ENCODE measurements at places on chromosomes 7 and 10.

DNA sequence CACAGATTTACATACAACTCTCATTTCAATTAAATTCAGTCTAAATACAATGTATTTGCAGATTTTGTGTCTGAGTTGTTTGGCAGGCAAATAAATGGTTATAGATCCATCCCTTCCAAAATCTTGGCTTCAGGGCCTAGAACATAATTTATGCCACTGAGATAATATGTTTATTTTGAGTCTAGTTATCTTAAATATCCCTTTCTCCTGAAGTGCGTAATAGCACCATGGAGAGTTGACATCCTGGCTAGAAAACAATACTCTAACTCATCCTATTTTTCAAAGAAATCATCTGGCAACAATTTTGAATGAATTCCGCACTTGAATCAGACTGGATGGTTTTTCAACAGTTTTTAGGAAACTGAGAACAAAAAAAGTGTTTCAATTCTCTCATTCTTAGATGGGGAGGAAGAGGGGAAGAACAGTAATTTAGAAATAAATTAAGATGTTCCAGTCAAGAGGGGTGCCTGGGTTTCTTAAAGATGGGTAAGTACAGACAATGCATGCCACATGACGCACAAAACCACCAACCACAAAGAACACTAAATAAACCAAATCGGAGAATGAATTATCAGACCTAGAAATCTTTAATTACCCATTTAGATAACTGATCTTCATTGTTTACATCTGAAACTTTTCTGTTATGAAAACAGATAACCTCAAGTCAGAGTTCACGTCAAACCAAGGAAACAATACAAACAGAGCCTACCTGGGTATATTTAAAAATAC is 228.7 kb upstream of the PTN start:
- H3K4me3 ChIP-seq: no peak overlapping the region
- no peak for DNase-seq
- no peaks in the 10 kb centered on the region for H3K27me3 ChIP-seq
- H3K36me3 ChIP-seq: no peaks in the 10 kb centered on the region
- peaks cover 7% of the 10 kb centered on the region for H3K4me1 ChIP-seq

DNA sequence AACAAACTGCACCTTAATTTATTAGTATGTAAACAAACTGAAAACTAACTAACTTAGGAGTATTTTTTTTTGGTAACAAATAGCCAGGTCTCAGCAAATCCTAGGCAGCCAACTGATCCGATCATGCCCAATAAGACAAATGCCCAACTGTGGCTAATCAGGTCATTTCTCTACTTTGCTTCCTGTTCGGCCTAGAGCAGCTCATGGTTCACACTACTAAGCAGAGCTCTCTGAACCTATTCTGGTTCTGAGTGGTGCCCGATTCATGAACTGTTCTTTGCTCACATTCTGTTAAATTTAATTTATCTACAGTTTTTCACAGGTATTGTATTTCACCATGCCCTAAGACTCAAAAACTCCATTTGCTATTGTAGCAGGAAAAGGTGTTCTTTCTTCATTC is 55.1 kb downstream of the CCDC3 start:
- no peaks in the 10 kb centered on the region for H3K36me3 ChIP-seq
- peaks cover 3% of the 10 kb centered on the region for H3K4me1 ChIP-seq
- DNase-seq: no peak
- H3K27me3 ChIP-seq: no peaks in the 10 kb centered on the region

- no peaks in the 10 kb centered on the region for H3K27me3 ChIP-seq
- no peaks in the 10 kb centered on the region for H3K4me1 ChIP-seq
Measured at GRCh38 chr7:158301207-158301606, 286.4 kb downstream of the PTPRN2 start.

GRCh38 chr10:6102128-6102527 is 13.3 kb downstream of the RBM17 start:
- H3K4me1 ChIP-seq: no peaks in the 10 kb centered on the region
- no peaks in the 10 kb centered on the region for H3K27me3 ChIP-seq
- no peak overlapping the region for H3K27ac ChIP-seq
- no peak for DNase-seq
- H3K36me3 ChIP-seq: peaks cover 22% of the 10 kb centered on the region

DNA sequence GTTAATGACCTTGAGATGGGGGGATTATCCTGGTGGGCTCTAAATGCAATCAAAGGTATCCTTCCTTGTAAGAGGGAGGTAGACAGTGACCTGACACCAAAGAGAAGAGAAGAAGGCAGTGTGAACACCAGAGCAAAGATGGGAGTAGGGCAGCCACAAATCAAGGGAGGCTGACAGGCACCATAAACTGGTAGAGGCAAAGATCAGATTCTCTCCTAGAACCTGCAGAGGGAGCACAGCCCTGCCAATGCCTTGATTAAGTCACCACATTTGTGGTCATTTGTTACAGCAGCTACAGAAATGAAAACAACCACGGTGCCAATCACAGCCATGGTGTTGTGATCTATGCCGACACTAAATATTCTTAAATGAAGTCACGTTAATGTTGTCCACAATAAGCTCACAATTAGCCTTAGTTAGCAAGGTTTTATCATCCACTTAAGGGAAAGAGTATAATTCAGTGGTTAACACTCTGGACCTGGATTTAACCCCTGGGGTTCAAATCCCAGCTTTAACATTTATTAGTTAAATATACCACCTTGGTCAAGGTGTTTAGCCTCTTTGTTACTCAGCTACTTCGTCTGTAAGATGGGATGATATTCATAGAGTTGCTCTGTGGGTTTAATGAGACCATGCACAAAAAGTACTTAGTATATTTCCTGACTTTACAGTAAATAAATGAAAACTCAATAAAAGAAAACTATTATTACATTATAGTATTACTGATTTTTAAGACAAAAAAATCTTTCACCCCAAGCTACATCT is 70.8 kb downstream of the SGMS1 start:
- H3K4me1 ChIP-seq: peaks cover 23% of the 10 kb centered on the region
- no peaks in the 10 kb centered on the region for H3K27me3 ChIP-seq
- H3K36me3 ChIP-seq: 0 out of 2 replicates have a peak, but pooled peaks cover 1% of the 10 kb centered on the region
- no peak overlapping the region for H3K4me3 ChIP-seq
- peak; percentile 36 for DNase-seq

- no peaks in the 10 kb centered on the region for H3K4me1 ChIP-seq
- H3K27ac ChIP-seq: no peak overlapping the region
- peak; percentile 17 for DNase-seq
- no peaks in the 10 kb centered on the region for H3K27me3 ChIP-seq
Measured at GRCh38 chr10:101444058-101444898, 90.3 kb downstream of the BTRC start.

DNA sequence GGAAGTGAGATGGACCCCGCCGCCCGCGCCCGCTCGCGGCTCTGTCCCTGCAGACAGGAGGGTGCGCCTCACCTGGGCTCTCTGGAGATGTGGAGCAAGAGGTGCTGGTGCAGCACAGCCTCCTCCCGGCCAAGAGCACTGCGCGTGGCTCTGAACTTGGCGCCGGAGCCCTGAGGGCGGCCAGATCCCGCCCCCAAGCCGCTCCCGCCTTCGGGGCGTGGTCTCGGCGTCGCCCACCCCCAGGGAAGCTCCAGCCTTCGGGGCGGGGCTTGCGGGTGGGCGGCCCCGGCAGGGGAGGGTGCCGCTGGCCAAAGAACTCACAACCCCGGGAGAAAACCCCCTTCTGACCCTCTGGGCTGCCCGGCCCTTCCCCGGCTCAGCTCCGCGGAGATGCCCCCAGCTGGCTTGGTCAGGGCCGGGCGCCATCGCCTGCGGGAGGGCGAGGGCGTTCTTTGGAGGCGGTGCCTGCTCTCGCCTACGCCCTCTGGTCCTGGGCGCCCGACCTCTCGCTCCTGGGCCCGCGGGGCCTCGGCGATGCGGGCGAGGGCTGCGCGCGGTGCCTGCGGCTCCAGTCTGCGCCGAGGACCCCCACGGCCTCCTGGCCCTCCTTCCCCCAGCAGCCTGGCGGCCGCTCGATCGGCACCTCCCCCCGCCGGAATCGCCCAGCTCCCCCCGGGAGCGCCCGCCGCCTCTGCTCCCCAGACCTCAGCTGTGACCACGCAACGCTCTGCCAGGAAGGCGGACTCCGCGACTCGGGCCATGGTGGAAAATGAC is at the start of gene ZNF488:
Gene ZNF488, minus strand, starts transcription at position 146 of the 774 bp plus-strand sequence. CDS start 15,464 bp downstream, outside the sequence.
- no peaks in the 10 kb centered on the region for H3K36me3 ChIP-seq
- H3K27me3 ChIP-seq: peaks cover 36% of the 10 kb centered on the region
- peaks cover 2% of the 10 kb centered on the region for H3K4me1 ChIP-seq
- peak within 1 kb of the TSS; percentile 65 for H3K27ac ChIP-seq
- H3K4me3 ChIP-seq: peak within 1 kb of the TSS; percentile 76

DNA sequence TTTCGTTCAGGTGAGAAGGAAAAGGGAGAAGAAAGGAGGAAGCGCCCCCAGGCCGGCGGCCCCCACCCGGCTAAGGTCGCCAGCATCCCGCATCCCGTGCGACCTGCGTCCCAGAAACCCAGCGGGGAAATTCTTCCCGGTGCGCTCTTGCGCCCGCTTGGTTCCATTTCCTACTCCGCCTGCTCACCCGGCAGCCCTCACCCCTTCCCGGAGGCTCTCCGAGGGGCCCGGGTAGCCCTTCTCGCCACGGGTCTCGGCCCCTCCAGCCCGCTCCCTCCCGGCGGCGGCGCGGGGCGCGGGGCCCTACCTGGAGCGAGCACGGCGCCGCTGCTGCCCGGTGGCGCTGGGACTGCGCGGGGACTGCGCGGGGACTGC is at the start of gene PRKCQ:
Gene PRKCQ, minus strand, starts transcription at position 373 of the 375 bp plus-strand sequence. CDS start 65,141 bp downstream, outside the sequence.
- DNase-seq: peak; percentile 12
- H3K36me3 ChIP-seq: no peaks in the 10 kb centered on the region
- peak within 1 kb of the TSS; percentile 80 for H3K4me3 ChIP-seq
- H3K27me3 ChIP-seq: peaks cover 18% of the 10 kb centered on the region
- 0 out of 2 replicates have a peak, but pooled peaks cover 2% of the 10 kb centered on the region for H3K4me1 ChIP-seq

GRCh38 chr10:122264436-122264835 is 6.7 kb upstream of the BTBD16 start:
- H3K4me1 ChIP-seq: peaks cover 12% of the 10 kb centered on the region
- no peaks in the 10 kb centered on the region for H3K36me3 ChIP-seq
- H3K4me3 ChIP-seq: no peak overlapping the region
- H3K27ac ChIP-seq: peak overlapping the region; percentile 73

GRCh38 chr10:100370714-100371481 is 23.9 kb downstream of the SCD start:
- peak; percentile 87 for DNase-seq
- H3K27me3 ChIP-seq: no peaks in the 10 kb centered on the region
- no peak overlapping the region for H3K4me3 ChIP-seq
- H3K4me1 ChIP-seq: peaks cover 19% of the 10 kb centered on the region

GRCh38 chr7:123770378-123770777 is 21.6 kb upstream of the WASL start:
- H3K36me3 ChIP-seq: no peaks in the 10 kb centered on the region
- H3K27ac ChIP-seq: no peak overlapping the region
- DNase-seq: no peak

- peaks cover 1% of the 10 kb centered on the region for H3K4me1 ChIP-seq
- peaks cover 2% of the 10 kb centered on the region for H3K27me3 ChIP-seq
- no peaks in the 10 kb centered on the region for H3K36me3 ChIP-seq
- H3K27ac ChIP-seq: no peak overlapping the region
- no peak overlapping the region for H3K4me3 ChIP-seq
- peak; percentile 5 for DNase-seq
Measured at GRCh38 chr7:94452239-94452638, 57.4 kb upstream of the CASD1 start.

- DNase-seq: no peak
- H3K36me3 ChIP-seq: no peaks in the 10 kb centered on the region
- H3K4me1 ChIP-seq: no peaks in the 10 kb centered on the region
- no peak overlapping the region for H3K27ac ChIP-seq
Measured at GRCh38 chr7:132683896-132684690, 107.8 kb upstream of the PLXNA4 start.

GRCh38 chr7:80725181-80725611 is 86.8 kb downstream of the CD36 start:
- no peaks in the 10 kb centered on the region for H3K36me3 ChIP-seq
- H3K27me3 ChIP-seq: no peaks in the 10 kb centered on the region
- H3K27ac ChIP-seq: no peak overlapping the region
- DNase-seq: no peak
- peaks cover 17% of the 10 kb centered on the region for H3K4me1 ChIP-seq

GRCh38 chr7:99531354-99531765 is 20.6 kb downstream of the FAM200A start:
- no peak overlapping the region for H3K4me3 ChIP-seq
- no peaks in the 10 kb centered on the region for H3K27me3 ChIP-seq
- no peak overlapping the region for H3K27ac ChIP-seq
- DNase-seq: no peak

Measured in IMR-90 (cell line).